Glomerular endothelial cell (primary cell): ENCODE measurements at places on chromosomes 16 and 17. TPM values are rescaled to one million over a fixed set of nuclear protein-coding genes. Genes with fewer than 3 reads are reported as not detected.

DNA sequence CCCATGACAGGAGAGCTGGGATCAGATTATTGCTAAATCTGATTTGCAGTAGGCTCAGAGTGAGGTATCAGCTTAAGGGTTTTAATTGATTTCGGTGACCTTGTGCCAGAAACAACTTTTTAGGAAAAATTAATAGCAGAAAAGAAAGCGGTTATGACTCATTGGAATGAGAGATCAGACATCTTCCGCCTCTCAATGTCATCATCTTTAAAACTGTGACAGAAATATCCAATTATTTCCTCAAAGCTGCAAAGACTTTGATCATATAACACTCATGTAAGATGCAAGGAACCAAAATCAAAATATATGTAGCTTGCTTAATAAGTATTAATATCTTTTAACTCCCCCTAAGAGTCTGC, 190.1 kb upstream of the FOXF1 start:
- no peak for DNase-seq

The ZNF652 gene
- total RNA-seq: 13.0 and 23.0 TPM in 2 replicates

DNA sequence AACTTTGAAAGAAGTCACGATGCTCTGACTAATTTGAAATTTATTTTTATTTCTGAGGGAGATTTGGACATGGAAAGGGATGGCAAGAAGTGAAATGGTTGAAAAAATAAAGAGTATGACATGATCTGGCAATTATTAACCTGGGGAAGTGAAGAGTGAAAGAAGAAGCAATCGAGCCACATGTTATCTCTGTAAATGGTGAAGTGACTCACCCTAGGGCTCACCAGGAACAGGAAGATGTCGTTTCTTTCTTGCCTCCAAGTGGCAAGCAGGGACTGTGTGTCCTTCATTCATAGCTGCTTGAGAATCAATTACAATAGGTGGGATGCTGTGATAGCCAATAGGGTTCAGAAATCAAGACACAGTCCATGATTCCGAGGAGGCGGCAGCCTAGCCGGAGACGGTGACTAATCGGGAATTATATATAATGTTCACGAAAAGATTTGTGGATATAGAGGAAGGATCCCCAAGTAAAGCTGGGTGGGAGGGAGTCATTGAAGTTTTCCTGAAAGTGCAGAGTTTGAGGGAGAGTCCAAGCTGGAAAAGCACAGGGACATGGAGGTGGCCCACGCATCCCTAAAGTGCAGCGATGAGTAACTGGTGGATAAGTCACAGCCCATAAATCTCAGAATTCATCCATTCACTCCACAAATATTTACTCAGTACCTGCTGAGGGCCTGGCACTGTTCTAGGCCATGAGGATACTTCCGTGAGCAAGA, 18.2 kb upstream of the KRT20 start:
- DNase-seq: no peak

The ABCA10 gene
- total RNA-seq: 0.58 and 1.5 TPM in 2 replicates

The SLC5A10 gene
- not detected in 2 replicates for total RNA-seq

The CEP112 gene
- total RNA-seq: 9.8 and 15.8 TPM in 2 replicates
